ENCODE measurements at places on chromosomes 3 and 15.
A peak's percentile ranks its signal among the peaks of the same experiment; 100 is the strongest.

GRCh38 chr3:133776794-133777438, 28.7 kb upstream of the SRPRB start:
- DNase-seq: no peak

- no peak for DNase-seq
These were observed 305.2 kb upstream of the SEMA6D start for GRCh38 chr15:47412136-47412535.

GRCh38 chr3:65531499-65531898, 507.2 kb downstream of the MAGI1 start:
- DNase-seq: no peak

DNA sequence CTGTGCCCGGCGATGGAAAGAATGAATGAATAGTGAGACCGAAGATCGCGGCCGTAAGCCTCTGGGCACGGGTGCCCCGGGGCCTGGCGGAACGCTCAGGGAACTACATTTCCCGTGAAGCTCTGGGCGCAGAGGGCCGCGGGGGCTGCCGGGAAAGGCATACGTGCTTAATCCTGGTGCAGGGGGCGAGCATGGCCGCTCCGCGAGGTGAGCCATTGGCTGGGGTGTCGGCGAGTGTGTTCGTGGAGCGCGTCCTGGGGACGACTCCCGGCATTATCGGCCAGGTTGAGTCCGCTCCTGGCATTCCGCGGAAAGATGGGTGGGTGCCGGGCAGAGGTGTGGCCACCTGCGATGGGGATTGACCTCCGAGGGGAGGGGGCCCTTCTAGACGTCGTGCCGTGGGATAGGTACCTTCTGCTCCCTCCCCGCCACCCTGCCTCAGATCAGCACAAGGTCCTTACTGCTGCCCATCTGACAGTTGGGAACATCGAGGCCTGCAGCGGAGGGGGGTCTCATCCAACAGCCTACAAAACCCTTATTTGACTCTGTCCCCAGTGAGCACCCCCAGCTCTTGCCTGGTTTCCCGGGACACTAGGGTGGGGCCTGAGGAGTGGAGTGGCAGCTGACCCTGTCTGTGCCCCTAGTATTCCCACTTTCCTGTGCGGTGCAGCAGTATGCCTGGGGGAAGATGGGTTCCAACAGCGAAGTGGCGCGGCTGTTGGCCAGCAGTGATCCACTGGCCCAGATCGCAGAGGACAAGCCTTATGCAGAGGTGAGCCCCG, at the start of gene MPI:
Gene MPI (plus strand): TSS at position 160 of the 782 bp plus-strand sequence. CDS start 32 bp downstream, at position 192.
- DNase-seq: peak; percentile 72

GRCh38 chr3:129703913-129704312, 97.4 kb upstream of the PLXND1 start:
- DNase-seq: no peak

- DNase-seq: no peak
These were observed 41.5 kb upstream of the MFGE8 start for GRCh38 chr15:88954431-88955277.

DNA sequence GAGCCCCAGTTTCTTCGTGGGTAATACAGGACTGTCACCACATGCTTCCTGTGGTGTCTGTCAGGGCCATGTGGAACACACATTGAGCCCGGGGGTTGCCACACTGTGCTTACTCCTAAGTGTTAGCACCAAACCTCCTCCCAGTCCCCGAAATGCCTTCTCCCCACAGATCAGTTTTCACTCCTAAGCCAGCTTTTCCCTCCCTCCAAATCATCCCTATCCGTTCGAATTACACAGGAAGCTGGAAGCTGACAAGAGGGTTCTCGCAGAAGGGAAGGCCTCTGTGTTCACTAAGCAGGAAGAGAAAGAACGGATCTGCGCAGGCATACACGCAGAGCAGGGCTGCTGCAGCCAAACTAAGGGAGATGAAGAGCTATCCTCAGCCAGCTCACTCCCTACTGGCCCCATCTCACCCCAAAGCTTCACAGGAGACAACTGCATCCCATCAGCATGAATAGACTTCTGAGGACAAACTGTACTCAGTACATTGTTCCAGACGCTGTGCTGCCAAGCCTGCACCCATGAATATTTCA, 32.3 kb downstream of the XXYLT1 start:
- no peak for DNase-seq

All from central memory CD8-positive, alpha-beta T cell (primary cell).